Nucleus accumbens (tissue), 56 donors: ENCODE measurements at places on chromosomes 3 and 15.

GRCh38 chr3:178036451-178037144 lies 499.6 kb upstream of the KCNMB2 start:
- DNase-seq, result no peak

DNA sequence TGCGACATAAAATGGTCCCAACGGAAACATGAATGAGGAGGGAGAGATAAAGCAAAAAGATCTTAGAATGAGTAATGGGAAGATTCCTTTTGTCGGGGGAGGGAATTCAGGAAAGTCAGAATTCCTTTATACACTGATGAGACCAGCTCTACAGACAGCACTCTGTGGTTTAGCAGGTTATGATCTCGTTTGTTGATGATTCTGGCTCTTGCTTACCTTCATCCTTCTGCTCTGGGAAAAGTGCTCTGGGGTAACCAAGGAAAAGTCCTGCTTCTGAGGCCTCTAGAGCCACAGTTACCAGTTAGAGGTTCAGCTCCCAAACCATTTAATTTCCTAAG lies 150.7 kb upstream of the NR2E3 start:
- no peak for DNase-seq

DNA sequence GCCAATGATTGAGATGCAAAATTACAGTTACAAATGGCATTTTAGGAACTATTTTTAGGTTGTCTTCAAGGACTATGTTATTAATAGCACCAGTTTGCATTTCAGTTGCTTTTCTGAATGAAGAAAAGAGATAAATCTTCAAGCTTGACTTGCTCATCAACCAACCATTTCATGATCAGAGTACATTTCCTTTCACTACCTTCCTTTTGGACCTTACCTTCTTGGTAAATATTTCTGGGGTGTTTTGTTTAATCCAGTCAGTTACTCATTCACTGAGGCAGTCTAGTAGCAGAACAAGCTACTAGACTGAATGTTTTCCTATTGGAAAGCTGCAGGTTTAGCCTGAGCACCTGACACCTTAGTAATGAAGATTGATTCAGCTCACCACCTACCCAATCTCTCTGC lies 8.2 kb downstream of the SLC27A2 start:
- no peak for DNase-seq

GRCh38 chr3:110021659-110022058 lies 684.3 kb upstream of the DPPA4 start:
- no peak for DNase-seq

- no peak for DNase-seq
Measured at GRCh38 chr3:111831840-111832239, 27.2 kb upstream of the PHLDB2 start.

DNA sequence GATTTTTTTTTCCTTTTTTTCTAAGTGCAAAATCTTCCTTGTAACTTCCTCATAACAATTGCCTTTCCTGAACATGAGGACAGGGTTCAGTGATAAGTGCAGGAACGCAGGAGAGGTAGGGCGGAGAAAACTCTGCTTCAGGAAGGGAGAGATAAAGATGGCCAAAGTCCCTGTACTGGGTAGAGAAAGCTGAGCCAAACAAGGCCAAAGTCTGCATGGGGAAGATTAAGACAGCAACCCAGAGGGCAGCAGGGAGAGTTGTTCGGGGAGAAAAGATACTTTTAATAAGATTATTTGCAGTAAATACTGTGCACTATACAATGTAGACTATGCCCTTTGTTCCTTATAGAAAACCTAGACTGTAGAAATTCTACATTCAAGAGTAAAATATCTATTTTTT lies 55.4 kb upstream of the LRRFIP2 start:
- DNase-seq, result no peak

DNA sequence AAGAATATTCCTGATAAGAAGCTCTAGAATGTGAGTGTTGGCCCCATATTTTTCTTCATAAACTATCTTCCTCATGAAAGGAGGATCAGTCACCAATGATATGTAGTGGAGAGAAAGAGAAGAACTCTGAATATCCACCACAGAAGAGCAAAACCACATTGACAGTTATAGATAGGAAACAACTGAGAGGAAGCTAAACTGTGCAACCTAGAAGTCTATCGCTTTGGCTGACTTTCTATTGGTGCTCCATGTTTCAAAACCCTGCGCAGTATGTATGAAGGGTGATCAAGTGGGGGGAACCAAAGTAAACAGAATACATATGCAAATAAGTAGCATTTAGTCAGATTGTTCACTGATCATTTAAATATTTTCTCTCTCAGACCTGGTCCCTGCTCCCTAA lies 41.0 kb upstream of the ZNF280D start:
- no peak for DNase-seq

- DNase-seq, result no peak
Measured at GRCh38 chr15:68435966-68436365, 4.0 kb upstream of the ITGA11 start.

GRCh38 chr15:74799255-74799855 lies 13.3 kb upstream of the LMAN1L start:
- DNase-seq, result no peak

- no peak for DNase-seq
Measured at GRCh38 chr3:28850186-28850585, 430.7 kb upstream of the RBMS3 start.

DNA sequence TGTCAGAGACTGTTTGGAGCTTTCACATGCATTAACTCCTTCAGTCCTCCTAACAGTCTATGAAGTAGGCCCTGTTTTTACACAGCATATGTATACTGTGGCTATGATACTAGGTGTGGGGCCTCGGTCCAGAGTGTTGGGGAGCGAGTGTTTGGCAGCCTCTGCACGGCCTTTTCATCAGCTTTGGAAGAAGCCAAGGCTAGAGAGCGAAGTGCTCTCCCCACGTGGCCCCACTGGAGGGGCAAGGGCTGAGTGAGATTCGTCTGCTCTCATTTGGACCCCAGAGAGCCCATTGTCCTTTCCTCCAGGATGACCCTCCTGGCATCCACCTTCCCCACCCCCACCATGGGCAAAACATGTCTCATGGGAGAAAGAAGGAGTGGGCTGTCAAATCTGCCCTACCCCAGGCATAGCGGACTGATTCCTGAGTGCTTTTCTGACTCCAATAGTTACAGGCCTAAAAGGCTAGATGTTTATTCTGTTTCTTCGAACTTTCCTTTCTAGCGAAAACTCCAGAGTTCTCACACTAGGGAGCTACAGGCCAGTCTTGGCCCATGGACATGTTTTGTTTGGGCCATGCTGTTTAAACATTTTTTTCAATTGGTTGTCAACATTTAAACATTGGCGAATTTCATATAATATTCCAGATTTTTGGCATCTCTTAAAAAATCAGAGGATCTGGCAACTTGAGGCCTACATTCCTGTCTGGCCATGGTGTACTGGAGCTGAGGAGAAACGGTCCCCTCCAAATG lies 76.0 kb downstream of the EEFSEC start:
- no peak for DNase-seq

DNA sequence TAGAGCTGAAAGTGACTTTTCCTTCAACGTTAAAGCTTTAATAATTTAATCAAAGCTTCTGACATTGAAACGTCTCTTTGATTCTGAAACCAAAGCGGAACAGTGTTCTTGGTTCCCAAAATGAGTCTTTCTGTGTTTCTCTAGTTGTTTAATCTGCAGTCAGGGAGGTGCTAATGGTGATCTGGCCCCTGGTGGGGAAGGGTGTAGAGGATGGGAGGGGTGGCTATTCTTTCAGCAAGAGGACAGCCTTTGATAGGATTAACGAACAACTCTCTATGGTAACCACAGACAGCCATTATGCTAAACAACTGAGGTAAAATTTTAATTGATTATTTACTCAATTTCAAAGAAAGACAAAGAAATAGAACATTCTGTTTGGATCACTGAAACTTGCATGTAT lies 79.9 kb upstream of the CADPS start:
- no peak for DNase-seq

DNA sequence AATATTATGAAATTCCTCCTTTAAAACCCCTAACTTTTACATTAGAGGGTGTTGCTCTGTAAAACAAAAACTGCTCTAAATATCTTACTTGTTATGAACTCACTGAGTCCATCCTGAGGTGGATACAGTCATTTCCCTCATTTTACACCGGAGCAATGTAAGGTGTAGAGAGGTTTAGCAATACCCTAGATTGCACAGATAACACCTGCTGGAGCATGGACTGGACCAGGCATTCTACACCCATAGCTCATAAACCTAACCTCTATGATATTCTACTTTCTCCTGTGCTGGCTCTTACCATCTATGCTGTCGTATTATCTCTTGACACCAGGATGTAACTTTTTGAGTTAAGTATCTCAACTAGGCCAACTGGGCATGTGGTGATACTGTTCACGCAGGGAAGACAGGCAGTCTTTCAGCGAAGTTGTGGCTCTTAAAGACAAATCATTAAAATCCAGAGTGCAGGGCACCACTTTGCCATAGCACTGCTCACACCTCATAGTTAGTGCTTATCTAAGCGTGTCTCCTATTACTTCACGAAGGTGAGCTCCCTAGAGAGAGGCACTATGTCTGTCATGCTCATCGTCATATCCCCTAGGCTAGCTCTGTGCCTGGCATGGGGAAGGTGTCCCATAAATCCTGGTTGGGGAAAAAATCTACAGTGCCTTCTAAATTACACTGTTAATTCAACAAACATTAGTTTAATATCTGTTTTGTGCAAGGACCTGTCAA lies 100.1 kb upstream of the SLC2A2 start:
- DNase-seq, result no peak

GRCh38 chr3:187873843-187874242 lies 128.6 kb upstream of the BCL6 start:
- DNase-seq, result no peak

- peak; percentile 55 for DNase-seq
Measured at GRCh38 chr15:63599401-63600000, 2.3 kb downstream of the FBXL22 start.

DNA sequence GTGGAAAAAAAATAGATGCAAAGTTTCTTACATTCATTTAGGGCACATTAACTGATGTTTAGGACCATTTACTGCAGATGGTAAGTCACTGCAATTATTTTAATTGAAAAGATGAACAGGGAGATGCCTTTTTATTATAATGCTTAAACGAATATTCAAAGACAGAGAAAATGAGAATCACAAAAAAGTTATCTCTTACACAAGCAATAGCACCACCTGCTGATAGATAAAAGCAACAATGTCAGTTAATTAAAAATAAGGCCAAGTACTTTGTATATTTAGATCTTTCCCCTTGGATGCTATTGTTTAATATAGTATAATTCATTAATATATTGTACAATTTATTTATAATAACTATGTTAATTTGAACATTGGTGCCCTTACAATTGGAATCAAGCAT lies 55.9 kb downstream of the IFT80 start:
- no peak for DNase-seq

- DNase-seq, result no peak
Measured at GRCh38 chr3:72411126-72411525, 437.1 kb downstream of the SHQ1 start.

DNA sequence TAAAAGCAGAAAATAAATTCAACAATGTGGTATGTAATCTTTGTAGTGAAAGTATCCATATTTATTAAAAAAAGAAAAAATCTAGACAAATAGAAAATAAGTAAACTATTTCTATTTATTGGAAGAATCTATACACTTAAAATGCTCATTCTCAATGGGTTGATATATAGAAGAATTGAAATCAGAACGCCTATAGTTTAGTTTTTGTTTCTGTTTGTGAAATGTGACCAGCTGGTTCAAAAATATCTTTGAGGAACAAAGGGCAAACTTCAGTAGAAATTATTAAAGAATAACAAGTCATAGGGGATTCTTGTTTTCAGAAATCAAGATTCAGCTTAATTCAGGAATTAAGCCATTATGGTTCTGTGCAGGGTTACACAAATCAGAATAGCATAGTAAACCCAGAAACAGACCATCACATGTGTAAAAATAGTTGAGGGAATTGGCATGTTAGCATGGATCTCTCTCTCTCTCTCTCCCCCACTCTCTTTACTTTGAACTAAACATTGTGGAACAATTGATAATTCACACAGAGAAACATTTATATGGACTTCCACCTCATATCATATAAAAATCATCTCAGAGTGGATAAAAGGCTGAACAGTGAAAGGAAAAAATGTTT lies 134.0 kb downstream of the CHL1 start:
- DNase-seq, result no peak

DNA sequence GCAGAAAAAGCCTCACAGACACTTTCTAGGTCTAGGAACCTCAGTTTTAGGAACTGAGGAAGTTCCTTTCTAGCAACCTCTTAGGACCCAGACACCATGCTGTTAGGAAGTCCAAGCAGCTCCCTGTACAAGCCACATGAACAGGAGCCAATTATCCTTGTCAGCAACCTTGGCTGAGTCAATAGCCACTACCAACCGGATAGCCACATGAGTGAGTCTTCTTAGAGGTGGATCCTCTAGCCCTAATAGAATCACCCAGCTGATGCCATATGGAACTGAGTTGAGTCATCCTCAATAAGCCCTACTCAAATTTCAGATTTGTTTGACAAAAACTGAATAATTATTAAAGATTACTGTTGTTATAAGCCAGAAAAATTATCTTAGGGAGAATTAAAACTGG lies 256.2 kb downstream of the NLGN1 start:
- no peak for DNase-seq

GRCh38 chr15:101531170-101531569 lies 41.7 kb upstream of the PCSK6 start:
- DNase-seq, result no peak

DNA sequence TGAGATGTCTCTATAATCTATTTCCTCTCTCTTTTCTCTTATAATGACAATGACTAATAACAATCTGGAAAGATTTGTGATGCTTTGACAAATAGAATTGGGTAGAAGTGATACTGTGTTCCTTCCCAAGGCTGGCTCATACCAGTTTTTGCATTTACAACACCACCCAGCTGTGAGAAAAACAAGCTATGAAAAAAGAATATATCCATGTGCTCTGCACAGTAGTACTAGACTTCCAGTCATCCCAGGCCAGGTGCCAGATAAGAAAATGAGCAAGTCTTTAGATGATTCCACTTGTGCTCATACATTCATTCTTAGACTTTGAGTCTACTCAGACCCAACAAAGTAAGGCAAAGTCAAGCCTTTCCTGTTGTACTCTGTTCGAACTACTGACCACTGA lies 350.2 kb upstream of the POU1F1 start:
- no peak for DNase-seq

- no peak for DNase-seq
Measured at GRCh38 chr3:29912600-29913288, 631.9 kb downstream of the RBMS3 start.

- no peak for DNase-seq
Measured at GRCh38 chr3:182420741-182421140, 372.6 kb upstream of the ATP11B start.

DNA sequence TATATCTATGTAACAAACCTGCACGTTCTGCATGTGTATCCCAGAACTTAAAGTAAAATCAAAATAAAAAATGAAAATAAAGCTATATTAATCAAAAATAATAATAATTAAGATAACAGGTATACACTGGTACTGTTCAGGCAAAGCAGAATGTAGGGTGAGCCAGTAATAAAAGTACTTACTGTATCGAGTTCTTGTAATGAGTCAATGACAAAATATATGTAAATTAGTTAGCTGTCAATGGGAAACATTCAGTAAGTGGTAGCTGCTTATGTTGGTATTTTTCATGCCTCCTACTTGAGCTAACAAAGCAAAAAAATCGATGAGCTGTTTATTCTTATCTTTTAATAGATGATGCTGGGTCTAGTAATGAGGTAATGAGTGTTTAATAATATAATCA lies 93.2 kb downstream of the GBE1 start:
- DNase-seq, result no peak
